Stimulated activated CD8-positive, alpha-beta memory T cell treated with anti-CD3 and anti-CD28 coated beads, Interleukin-7, amount 100 ng/mL, for 1 hour (primary cell): ENCODE measurements at places on chromosomes 3 and 15.
A peak's percentile ranks its signal among the peaks of the same experiment; 100 is the strongest.

DNA sequence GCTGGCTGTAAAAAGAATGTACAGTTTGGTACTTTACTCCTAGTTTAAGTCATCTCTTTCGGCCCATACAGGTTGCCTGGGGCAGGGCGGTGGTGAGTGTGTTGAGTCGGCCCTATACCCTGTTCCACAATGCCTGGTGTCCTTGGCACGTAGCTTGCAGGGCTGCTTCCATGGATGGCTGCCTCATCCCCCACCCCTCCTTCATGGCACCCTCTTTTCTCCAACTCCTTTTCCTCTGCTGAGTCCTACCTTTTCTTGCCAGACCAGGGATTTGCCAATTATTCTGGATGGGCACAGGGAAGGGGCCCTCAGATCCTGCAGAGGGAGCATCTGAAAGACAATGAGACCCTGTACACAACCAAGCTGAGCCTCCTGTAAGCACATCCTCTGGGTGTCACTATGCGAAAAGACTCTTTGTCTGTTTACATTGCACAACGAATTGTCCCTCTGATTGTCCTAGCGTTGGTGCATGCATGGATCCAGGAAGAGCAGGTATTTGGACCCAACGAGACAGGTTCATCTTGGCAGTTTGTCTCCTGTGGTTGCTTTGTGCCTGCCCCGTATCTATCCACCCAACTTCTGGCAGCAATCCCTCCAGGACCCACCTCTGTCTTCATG is 73.6 kb upstream of the CGNL1 start:
- DNase-seq, result no peak

DNA sequence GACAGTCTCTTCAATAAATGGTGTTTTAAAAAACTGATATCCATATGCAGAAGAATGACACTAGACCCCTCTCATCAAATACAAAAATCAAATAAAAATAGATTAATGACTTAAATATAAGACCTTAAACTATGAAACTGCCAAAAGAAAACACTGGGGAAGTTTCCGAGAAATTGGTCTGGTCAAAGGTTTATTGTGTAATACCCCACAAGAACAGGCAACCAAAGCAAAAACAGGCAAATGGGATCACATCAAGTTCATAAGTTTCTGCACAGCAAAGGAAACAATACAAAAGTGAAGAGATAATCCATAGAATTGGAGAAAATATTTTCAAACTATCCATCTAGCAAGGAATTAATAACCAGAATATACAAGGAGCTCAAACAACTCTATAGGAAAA is 126.2 kb downstream of the GOLIM4 start:
- no peak for DNase-seq

- DNase-seq, result no peak
Observed at GRCh38 chr15:83695246-83695645, 41.3 kb downstream of the ADAMTSL3 start.

- no peak for DNase-seq
Observed at GRCh38 chr15:87829332-87830050, 427.0 kb downstream of the NTRK3 start.

DNA sequence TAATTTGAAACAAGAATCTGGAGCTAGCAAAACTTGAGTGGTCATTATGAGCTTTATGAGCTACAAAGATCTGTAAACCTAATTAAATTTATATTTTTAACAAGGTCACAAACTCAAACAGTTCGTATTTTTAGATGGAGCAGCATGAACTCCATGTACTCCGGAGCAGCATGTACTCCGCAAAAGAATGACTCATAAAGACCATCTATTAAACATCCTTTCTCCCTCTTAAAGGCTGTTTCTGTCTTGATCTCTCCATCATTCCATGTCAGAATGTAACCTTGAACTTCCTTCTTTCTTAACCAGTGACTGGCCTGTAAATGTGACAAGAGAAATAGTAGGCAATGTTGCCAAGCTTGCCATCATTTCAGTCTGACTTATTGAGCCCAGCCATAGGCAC is 696.9 kb downstream of the ZNF385D start:
- no peak for DNase-seq

DNA sequence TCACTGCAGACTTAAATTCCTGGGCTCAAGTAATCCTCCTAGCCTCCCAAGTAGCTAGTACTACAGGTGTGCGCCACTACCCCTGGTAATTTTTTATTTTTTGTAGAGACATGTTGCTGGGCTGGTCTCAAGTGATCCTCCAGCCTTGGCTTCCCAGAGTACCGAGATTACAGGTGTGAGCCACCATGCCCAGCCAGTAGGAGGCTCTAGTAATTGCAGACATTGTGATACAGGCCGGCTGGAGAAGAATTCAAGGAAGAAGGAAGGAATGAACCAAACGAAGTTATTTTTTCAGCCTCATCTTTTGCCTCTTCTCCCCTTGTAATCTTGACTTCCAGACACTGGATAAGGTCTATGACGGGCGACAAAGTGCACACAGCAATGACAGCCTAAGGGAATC is 3.2 kb upstream of the PPP4R2 start:
- no peak for DNase-seq

- no peak for DNase-seq
Observed at GRCh38 chr3:133662278-133662651, 524 bp upstream of the TOPBP1 start.

GRCh38 chr3:104133630-104134029 is 1233.1 kb upstream of the ALCAM start:
- no peak for DNase-seq

GRCh38 chr15:77417602-77418001 is 2.3 kb downstream of the PEAK1 start:
- DNase-seq, result no peak

DNA sequence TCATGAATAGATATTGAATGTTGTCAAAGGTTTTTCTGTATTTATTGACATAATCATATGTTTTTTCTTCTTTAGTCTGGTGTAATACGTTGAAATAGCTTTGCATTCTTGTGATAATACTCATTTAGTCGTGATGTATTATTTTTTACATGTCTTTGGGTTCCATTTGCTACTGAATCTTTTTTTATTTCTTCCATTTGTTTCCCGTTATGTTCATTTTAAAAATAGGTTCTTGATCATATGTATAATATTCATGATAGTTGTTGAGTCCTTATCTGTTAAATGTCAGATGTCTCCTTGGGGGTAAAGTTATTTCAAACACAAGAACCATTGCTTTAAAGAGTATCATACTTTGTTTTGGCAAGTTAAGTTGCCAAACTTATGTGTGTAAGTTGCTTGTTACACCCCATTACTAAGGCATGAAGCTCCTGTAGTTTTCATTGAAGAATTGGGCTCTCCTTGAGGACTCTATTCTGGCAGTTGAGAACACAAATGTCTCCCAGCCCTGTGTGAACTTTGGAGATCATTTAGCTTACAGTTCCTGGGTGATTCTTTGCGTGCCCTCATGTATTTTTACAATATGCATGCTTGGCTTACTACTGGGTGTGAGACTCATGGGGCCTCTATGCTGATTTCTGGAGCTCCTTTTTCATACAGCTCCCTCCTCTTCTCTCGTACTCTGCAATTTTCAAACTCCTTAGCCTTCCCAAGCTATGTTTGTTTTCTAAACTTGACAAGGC is 8.3 kb downstream of the AKAP13 start:
- no peak for DNase-seq

- no peak for DNase-seq
Observed at GRCh38 chr15:73333001-73333400, 35.8 kb downstream of the HCN4 start.

DNA sequence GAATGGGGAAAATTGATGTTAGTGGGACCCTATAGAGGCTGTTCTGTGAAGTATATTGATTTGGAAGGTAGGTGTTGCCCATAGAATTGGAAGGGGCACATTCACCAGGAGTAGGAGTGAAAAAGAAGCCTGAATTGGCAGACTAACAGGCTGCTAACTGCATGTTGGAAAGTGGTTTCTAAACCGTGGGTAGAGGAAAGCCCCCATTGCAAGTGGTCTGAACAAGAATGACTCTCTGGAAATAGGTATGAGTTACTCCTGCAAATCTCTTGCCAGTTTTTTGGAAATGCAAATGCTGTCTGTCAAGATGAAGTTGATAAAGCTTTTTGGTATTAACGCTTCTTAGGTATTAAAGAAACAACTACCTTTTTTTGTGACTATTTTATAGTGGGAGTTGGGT is 3.5 kb downstream of the UBE2E1 start:
- no peak for DNase-seq

- no peak for DNase-seq
Observed at GRCh38 chr3:31505371-31506048, 27.2 kb upstream of the STT3B start.

- no peak for DNase-seq
Observed at GRCh38 chr3:3714572-3714971, 84.7 kb upstream of the LRRN1 start.

DNA sequence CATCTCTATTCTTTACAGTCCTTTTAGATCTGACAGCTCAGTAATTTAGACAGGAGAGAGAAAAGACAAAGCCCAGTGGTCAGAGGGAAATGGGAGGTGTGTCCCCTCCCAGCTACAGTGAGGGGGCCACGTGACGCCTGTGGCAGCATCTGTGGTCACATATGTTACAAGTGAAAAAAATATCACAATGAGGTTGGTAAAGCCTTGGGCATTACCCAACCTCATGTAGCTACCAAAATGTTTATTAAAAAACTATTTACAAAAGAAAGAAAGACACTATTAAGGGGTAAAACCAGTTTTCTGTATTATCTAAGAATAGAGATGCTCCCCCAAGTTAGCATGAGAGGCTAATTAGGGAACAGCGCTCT is 42.9 kb upstream of the PLCL2 start:
- peak; percentile 23 for DNase-seq

GRCh38 chr15:38517312-38517975 is 47.2 kb downstream of the RASGRP1 start:
- DNase-seq, result no peak

DNA sequence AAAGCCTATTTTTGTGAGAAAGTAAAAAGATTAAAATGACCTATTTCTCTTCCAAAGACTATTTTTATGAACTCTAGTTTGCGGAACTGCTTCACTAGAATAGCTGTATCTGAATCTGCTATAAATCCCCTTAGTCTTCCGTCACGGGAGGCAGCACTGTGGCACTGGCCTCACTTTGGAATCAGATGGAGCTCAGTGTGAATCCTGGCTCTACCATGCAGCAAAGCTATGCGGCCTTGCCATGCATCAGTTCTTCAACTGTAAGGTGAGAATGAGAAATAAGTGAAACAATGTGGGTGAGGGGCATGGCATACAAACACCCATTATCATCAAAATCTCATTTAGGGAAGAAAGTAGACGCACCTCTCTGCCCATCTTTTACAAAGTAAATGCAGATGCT is 27.5 kb upstream of the CSPG5 start:
- DNase-seq, result no peak

- no peak for DNase-seq
Observed at GRCh38 chr15:85168642-85169173, 187.1 kb downstream of the PDE8A start.

DNA sequence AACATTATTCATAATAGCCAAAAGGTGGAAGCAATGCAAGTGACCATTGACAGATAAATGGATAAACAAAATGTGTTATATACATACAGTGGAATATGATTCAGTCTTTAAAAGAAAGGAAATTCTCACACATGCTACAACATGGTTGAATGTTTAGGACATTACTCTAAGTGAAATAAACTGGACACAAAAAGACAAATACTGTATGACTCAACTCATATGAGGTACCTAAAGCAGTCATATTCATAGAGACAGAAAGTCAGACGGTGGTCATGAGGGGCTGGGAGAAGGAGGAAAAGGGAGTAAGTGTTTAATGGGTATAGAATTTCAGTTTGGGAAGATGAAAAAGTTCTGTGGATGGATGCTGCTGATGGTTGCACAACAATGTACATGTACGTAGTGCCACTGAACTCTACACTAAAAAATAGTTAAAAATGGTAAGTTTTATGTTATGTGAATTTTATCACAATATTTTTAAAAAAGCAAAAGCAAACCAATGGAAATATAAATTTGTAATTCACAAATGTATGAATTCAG is 5.3 kb downstream of the TXNRD3 start:
- DNase-seq, result no peak

GRCh38 chr3:143263852-143264513 is 144.4 kb downstream of the CHST2 start:
- DNase-seq, result no peak

GRCh38 chr3:111068574-111068973 is 3.0 kb upstream of the NECTIN3 start:
- DNase-seq, result no peak

DNA sequence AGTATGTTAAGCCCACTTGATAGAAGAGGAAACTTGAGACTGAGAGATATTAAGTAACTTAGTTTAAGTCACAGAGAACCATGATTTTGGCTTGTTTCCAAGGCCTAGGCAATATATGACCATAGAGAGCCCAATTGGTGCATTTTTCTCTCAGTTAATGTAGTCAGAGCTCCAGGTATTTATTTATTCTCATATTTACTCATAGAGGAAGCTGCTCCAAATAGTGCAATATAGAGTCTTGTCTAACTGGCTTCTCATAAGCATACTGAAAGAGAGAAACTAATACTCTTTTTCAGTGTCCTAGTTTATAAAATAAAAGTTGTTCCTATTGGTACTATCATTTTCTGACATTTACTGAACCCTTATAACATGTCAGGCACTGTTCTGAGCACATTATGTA is 15.2 kb downstream of the TRNT1 start:
- no peak for DNase-seq

- no peak for DNase-seq
Observed at GRCh38 chr15:83565553-83566159, 88.3 kb upstream of the ADAMTSL3 start.

GRCh38 chr15:64905119-64905831 is 6.4 kb upstream of the ANKDD1A start:
- DNase-seq, result peak; percentile 62

GRCh38 chr3:52084954-52085680 is 28.7 kb upstream of the DUSP7 start:
- no peak for DNase-seq

DNA sequence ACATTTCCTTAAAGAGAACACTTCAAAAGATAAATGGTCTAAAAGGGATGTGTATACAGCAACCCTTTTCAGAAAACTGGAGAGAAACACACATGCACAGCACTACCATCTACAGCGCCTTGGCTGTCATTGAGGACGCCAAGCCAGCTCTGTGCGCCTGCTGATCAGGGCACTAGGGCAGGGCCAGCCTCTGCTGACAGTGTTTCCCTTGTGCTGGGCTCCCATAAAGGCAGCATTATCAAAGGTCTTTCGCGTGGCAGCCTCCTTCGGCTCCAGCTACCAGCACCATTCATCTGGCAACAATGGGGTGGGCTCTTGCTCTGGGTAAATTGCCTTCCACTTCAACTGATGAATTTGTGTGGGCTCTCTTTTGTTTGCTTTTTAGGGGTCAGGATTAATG is 53.4 kb downstream of the LDHAL6B start:
- DNase-seq, result no peak

- no peak for DNase-seq
Observed at GRCh38 chr15:98555173-98555515, 93.2 kb upstream of the IGF1R start.

DNA sequence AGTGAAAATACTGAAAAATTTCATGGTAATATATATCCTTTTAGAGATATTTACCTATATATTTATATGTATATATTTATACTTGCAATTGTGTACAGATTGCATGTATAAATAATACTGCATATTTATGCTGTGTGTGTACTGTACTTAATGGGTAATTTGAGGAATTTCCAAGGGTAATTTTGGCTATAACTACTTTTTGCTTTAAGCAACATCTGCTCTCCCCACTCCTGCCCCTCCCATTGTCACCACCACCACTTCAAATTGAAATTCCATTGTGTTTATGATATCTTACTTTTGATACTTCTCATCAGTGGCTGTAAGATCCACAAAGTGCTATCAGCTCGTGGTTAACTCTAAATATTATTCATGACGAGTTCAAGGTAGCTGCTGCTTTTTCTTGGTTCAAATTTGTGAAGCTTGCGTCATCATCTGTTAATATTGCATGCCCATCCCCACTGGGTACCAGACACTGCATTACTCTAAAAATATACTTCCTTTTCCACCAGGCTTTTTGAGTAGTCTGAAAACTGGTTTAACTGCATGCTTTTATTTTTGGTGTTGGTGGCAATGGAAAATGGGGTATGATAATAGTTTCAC is 91.7 kb upstream of the MITF start:
- no peak for DNase-seq
